ENCODE measurements at places on chromosomes 11 and 22.

DNA sequence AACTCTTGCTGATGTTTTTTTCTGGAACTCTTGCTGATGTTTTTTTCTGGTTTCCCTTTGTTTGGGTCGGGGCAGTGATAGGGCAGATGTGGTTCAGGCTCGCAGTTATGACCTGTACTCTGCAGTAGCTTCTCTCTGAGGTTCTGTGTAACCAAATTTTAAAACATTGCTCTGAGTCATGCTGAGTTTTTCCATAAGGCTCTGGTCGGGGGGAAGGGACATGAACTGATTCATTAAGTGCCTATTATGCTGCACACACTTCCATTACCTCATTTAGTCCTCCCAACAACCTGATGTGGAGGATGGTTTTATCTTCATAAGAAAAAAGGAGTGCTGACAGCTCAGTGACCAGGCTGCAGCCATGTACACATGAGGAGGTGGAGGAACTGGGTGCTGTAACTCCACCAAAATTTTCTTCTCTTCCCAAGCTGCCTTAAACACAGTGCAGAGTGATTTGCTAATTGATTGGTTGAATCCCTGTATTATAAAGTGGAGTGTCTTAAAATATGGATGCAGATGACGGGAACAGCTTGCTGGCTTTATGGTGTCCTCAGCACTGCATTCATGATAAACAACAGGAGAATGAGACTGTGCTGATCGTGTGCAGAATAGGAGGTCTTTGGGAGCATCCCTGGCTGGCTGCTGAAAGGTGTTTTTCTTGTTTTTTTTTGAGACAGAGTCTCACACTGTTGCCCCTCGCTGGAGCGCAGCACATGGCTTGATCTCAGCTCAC, 19.1 kb downstream of the TNRC6B start:
- DNase-seq: no peak

- no peak for DNase-seq
Observed at GRCh38 chr22:40273319-40273718, 73.0 kb upstream of the ADSL start.

- no peak for DNase-seq
Observed at GRCh38 chr22:45472426-45472825, 30.3 kb upstream of the FBLN1 start.

DNA sequence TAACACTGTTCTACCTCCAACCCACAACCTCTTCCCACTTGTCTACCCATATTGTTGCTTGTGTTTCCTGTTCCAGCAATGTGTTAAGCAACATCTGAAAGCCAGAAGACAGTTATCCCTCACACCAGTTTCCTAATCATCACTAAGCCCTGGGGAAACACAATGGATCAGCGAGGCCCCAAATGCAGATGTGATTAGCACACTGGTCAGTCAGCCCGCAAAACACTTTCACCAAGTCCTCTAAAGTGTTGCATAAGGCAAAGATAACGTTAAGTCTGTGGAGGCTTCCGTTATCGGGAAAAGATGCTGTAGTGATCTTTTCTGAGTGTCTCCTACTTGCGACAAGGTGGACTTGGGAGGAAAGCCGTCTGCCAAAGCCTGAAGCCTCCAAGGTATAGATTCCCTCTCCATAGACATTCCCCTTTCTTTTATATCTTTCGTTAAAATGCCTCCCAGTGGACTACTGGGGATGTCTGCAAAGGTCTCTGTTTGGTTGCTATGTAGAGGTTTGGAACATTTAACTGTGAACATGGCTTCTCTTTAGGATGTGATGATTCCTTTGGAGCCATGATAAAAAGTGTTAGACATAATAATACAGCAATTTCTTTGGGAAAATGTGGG, at the start of gene MS4A3:
Gene MS4A3 (plus strand): TSS at position 317 of the 621 bp plus-strand sequence. CDS start 4,496 bp downstream, outside the sequence.
- DNase-seq: peak; percentile 51

- no peak for DNase-seq
Observed at GRCh38 chr11:102762361-102762767, 18.1 kb downstream of the MMP10 start.

- DNase-seq: no peak
Observed at GRCh38 chr11:118915941-118916841, 9.5 kb downstream of the BCL9L start.

- no peak for DNase-seq
Observed at GRCh38 chr11:125312812-125313211, 148.3 kb downstream of the PKNOX2 start.

DNA sequence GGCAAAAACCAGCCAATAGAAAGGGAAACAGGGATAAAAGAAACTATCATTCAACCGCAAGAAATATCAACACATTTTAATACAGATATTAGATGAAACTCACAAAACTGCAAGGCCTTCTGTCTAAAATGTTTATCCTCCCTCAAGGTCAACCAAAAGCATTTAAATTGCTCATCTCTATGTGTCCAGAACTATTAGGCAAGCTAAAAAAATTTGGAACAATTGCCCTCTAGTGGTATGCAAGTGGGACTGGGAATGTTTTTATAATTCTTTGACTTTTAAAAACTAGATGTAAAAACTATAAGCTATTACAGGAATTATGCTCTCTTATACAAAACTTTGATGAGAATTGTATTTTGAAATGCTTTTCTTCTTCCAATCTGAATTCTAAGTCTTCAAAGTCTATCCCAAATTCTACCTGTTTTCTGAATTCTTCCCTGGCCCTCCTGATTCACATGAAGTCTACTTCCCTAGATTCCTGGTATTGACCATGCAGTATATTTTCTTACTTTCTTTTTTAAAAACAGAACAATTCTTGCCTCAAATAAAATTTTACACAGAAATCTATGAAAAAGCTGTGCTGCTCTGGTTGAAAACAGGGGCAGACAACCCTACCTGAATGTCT, 4.9 kb downstream of the CWC15 start:
- peak; percentile 8 for DNase-seq

DNA sequence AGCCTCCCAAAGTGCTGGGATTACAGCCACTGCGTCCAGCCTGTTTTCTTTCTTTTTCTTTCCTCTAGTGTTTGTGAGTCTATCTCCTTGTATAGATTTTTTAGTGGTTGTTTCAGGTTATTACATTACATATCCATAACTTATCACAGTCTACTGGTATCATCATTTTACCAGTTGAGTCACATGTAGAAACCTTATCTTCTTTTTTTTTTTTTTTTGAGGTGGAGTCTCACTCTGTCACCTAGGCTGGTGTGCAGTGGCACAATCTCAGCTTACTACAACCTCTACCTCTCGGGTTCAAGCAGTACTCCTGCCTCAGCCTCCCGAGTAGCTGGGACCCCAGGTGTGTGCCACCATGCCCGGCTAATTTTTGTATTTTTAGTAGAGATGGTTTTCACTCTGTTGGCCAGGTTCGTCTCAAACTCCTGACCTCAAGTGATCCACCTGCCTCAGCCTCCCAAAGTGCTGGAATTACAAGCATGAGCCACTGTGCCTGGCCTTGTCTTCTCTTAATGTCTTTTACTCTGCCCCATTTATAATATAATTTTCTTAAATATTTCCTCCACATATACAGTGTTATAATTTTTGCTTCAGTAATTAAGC, 11.0 kb downstream of the CDC45 start:
- no peak for DNase-seq

- DNase-seq: peak; percentile 42
Observed at GRCh38 chr11:17529844-17530185, 14.4 kb downstream of the USH1C start.

DNA sequence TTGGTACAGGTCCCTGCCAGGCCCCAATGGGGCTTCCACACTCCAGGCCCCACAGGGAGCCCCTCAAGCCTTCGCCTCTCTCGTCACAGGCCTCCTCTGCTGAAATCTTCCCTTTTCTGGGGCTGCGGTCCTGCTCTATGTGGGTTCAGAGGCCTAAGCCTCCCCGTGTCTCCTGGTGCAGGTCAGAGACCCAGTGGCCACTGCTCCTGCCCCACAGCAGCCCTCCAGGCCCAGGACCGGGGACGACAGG, 5.9 kb upstream of the IFITM3 start:
- DNase-seq: no peak

DNA sequence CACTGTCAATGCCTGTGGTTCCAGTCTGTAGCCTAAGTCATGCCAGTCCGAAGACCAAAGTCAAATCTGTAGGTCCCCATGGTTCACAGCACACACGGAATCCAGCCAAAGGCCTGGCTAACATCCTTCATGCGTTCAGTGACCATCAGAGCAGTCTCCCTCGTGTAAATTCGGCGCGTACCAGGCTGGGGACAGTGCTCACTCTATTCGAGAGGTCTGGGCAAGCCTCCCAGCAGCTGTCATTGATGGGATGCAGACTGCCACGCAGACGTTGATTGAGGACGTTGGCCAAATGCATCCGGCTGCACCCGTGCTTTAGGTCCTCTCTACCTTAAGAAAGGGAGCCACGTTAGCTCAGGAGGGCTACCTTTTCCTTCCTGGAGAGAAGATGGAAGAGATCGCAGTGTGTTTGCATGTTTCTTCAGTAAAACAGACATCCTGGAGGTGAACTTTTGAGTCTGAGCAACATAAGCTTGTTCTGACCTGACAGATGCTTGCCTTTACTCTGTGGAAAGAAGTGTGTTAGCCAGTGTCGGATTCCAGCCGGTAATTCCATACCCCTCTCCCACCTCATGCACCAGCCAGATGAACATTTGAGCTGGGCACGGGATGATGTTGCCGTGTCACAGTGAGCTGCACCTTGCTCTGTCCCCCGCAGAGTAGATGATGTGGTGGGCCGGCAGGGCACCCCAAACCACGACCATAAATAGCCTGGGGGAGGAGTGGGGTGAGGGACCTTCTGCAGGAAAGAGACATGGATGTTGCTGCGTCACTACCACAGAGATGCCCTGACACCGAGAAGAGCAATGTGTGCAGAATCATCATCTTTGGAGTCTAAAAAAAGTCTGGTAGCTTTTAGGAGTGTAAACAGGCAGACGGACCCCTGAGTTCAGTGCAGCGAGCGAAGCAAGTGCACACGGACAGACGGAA, 12.2 kb downstream of the CTTN start:
- no peak for DNase-seq

- no peak for DNase-seq
Observed at GRCh38 chr22:48577691-48578090, 1250.0 kb downstream of the BRD1 start.

DNA sequence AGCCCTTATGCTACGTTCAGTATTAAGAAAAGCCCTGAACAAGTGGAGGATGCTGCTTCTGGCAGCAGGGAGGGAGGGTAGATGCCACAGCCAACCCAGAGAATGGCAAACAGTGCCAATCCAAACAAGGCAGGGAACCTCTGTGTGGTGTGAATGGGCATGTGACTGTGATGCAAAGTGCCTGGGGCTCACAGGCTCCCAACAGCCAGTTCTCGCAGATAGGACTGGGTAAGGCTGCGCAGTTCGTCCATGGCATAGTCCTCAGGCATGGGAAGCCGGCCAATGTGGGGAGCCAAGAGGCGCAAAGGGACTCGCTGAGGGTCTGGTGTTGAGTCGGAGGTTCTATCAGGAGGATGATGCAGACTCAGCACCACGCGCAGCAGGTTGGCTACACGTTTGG, 4.8 kb upstream of the CHRNA10 start:
- DNase-seq: no peak

Measured in mesendoderm (in vitro differentiated cells).